ENCODE measurements at places on chromosomes 1 and 21. TPM values are rescaled to one million over a fixed set of nuclear protein-coding genes. Genes with fewer than 3 reads are reported as not detected.

DNA sequence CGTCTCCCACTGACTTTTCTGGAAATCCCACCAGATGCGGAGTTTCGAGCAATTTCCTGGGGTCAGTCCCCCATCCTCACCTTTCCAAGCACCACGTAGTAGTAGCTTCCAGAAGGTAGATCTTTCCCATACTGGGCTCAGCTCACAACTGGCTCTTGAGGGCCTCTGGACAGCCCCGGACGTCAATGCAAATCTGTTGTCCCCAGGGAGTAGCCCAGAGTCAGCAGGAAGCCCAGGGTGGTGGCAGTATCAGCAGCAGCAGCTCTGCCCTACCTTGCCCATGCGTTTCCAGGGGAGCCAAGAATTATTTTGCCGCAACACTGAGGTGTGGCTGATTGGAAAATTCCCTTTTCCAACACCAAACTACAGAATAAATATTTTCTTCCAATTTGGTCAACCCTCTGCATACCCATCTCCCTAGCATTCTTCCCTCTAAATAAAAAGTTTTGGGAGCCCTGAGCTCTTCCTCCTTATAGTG, 70.3 kb downstream of the CD46 start:
- no peak for DNase-seq
- peaks cover 73% of the 10 kb centered on the region for H3K4me1 ChIP-seq
- peaks cover 28% of the 10 kb centered on the region for H3K36me3 ChIP-seq

DNA sequence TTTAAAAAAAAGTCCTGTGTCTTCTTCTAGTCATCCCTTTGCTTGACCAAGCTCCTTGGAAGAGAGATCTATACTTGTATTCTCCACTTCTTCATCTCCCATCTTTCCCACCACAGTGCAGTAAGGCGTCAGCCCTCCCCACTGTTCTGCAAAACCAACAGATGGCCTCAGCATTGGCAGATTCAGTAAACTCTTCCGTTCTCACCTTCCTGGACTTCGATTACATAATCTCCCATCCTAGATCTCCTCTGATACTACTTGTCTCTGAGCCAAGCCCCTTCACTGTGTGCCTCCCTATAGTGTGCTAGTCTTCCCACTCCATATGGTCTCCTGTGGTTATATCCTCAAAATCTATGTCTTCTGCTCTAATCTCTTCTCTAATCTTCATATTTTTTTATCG, 1.6 kb upstream of the COLGALT2 start:
- H3K4me3 ChIP-seq = no peak overlapping the region
- H3K27ac ChIP-seq = no peak overlapping the region
- H3K4me1 ChIP-seq = peaks cover 9% of the 10 kb centered on the region
- H3K27me3 ChIP-seq = peaks cover 53% of the 10 kb centered on the region

DNA sequence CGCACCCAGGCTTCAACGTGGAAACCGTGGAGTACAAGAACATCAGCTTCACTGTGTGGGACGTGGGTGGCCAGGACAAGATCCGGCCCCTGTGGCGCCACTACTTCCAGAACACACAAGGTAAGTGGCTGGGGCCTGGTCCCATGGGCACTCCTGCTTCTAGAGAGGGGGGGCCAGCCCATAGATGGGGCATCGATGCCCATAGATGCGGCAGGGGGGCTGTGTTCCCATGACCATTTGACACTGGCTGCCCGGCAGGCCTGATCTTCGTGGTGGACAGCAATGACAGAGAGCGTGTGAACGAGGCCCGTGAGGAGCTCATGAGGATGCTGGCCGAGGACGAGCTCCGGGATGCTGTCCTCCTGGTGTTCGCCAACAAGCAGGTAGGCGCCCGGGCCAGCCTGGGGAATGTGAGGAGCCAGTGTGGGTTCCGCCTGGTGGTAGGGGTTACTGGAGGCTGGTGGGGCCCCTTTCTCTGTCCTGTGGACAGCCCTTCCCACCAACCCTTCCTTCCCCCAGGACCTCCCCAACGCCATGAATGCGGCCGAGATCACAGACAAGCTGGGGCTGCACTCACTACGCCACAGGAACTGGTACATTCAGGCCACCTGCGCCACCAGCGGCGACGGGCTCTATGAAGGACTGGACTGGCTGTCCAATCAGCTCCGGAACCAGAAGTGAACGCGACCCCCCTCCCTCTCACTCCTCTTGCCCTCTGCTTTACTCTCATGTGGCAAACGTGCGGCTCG, 5.6 kb downstream of the C1orf35 start:
- H3K4me3 ChIP-seq = no peak overlapping the region
- peaks cover 17% of the 10 kb centered on the region for H3K4me1 ChIP-seq
- peaks cover 61% of the 10 kb centered on the region for H3K36me3 ChIP-seq
- DNase-seq = peak; percentile 5

GRCh38 chr1:167599957-167600581, 30.0 kb upstream of the RCSD1 start:
- peaks cover 41% of the 10 kb centered on the region for H3K4me1 ChIP-seq
- peak; percentile 66 for DNase-seq
- H3K4me3 ChIP-seq = peak overlapping the region; percentile 54

- no peak overlapping the region for H3K27ac ChIP-seq
- DNase-seq = peak; percentile 66
- no peaks in the 10 kb centered on the region for H3K4me1 ChIP-seq
Measured at GRCh38 chr1:118151312-118151937, 33.6 kb downstream of the SPAG17 start.

- peak overlapping the region; percentile 27 for H3K27ac ChIP-seq
- no peak overlapping the region for H3K4me3 ChIP-seq
- H3K36me3 ChIP-seq = peaks cover 32% of the 10 kb centered on the region
Measured at GRCh38 chr1:167312871-167313270, 92.2 kb downstream of the POU2F1 start.

DNA sequence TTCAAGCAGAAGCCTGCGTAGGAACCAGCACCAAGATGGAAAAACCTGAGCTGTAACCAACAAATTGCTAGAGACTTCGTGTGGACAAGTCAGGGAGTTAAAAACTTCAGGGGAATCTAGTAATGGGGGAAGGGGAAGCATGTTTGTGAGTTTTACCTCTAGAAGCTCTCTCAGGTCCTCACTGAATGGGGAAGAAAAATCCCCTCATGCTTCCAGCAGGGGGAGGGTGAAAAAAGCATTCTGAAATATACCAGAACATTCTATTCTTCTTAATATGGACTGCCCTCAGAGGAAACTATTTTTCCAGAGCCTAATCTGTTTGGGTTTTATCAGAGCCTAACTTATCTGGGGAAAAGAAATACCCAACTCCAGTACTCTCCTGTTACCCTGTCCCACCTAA, 28.6 kb downstream of the GNG12 start:
- H3K36me3 ChIP-seq = no peaks in the 10 kb centered on the region
- no peak for DNase-seq
- H3K27ac ChIP-seq = no peak overlapping the region
- H3K4me3 ChIP-seq = no peak overlapping the region

DNA sequence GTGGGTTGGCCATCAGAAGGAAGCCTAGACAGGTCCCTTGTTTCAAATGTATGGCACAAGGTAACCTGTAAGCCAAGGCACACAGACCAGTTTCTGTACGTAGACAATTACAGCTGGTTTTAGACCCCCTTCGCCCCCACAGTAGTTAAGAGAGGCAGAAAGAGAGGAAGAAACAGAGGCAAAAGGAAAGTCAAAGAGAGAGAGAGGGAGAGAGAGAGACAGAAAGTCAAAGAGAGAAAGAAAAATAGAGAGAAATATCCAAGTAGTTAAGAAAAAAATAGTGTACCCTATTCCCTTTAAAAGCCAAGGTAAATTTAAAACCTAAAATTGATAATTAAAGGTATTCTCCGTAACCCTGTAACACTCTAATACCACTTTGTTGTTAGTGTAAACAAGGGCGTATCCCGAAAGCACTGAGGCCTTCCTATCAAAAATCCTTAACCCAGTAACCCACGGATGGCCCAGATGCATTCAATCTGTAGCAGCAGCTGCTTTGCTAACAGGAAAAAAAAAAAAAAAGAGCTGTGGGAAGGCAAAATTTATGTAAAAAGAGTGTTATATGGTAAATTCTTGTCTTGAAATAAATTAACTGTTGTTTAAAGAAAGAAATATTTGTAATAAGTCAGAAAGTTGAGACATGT, 49.4 kb downstream of the ADCY10 start:
- DNase-seq = no peak
- H3K27me3 ChIP-seq = no peaks in the 10 kb centered on the region
- no peak overlapping the region for H3K4me3 ChIP-seq
- no peaks in the 10 kb centered on the region for H3K36me3 ChIP-seq
- no peak overlapping the region for H3K27ac ChIP-seq

GRCh38 chr1:188986745-188987417, 1490.8 kb downstream of the BRINP3 start:
- no peaks in the 10 kb centered on the region for H3K27me3 ChIP-seq
- no peak overlapping the region for H3K4me3 ChIP-seq
- no peak overlapping the region for H3K27ac ChIP-seq
- no peaks in the 10 kb centered on the region for H3K36me3 ChIP-seq

- peak overlapping the region; percentile 5 for H3K27ac ChIP-seq
- peaks cover 2% of the 10 kb centered on the region for H3K4me1 ChIP-seq
- no peak for DNase-seq
Measured at GRCh38 chr1:247304031-247304430, 27.6 kb downstream of the ZNF496 start.

DNA sequence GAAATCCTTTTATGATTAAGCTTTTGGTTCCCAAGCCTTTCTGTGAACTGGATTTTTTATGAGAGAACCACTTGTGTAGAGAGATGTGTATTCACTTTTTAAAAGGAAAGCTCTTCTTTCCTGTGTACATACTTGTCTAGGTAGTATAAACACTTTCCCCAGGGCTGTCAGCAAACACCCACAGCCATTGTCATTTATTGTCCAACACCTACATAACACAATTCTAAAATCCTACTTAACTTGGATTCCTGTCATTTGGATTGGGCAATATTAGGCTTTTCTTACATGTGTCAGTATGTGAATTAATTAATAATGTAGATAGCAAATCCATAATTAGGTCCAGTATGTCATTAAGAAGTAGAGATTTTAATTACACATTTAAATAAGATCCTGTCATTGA, 12.3 kb downstream of the DDX20 start:
- peaks cover 29% of the 10 kb centered on the region for H3K36me3 ChIP-seq
- no peak overlapping the region for H3K4me3 ChIP-seq
- no peaks in the 10 kb centered on the region for H3K27me3 ChIP-seq
- DNase-seq = no peak

CHRNB2 gene
- total RNA-seq = not detected

INSRR gene
- total RNA-seq = 0.54 TPM

SYTL1 gene
- 77.7 TPM for total RNA-seq

SMIM11 gene
- total RNA-seq = 7.5 TPM

ATF3 gene
- total RNA-seq = 41.3 TPM

PCSK9 gene
- not detected for total RNA-seq

DCDC2B gene
- total RNA-seq = not detected

KRTAP19-1 gene
- not detected for total RNA-seq

STX12 gene
- total RNA-seq = 19.4 TPM

Data from activated CD8-positive, alpha-beta T cell treated with anti-CD3 and anti-CD28 coated beads for 36 hours (primary cell).